HuH-7 (cell line): ENCODE measurements at places on chromosomes 1 and 21.

- DNase-seq, result no peak
These were observed 6.0 kb downstream of the TARS2 start for GRCh38 chr1:150493175-150493574.

DNA sequence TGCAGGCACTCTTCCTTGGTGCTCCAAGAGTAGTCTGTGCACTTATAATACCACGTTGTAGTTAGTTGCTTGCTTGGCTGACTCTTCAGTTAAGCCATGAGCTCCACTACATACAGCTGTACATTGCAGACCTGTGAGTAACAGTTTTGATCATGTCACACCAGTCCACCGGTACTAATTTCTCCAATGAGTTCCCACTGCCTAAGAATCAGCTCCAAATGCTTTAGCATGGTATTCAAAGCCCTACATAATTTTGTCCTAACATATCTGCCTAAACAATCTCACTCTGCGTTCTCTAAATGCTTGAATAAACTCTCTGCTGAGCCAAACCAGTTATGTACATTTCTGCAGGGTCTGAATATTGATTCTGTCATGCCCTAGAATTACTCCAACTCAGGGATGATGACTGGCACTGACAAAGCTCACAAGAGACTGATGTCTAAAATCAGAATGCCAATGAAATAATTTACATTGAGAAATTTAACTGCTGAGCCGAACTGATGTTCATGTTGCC is 200.7 kb downstream of the LHX8 start:
- DNase-seq, result no peak

DNA sequence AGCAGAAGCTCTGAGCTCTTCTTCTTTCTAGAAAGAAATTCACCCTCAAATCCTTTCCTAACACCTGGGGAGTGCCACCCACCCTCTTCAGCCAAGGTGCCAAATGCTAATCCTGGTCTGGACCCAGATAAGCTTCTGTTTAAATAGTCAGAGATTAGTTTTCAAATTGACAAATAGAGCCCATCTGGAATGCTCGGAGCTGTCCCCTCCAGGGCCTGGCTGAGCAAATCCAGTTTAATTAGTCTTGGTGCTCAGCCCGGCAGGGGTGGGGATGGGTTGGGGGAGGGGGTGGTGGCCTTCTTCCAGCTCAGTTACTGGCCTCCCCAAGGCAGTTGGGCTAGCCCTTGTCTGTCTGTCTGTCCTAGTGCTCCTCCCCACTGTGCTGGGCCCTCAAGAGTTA is 269.5 kb downstream of the GRIK3 start:
- no peak for DNase-seq

GRCh38 chr1:34144766-34145165 is 20.3 kb downstream of the CSMD2 start:
- no peak for DNase-seq
